PC-9 (cell line): ENCODE measurements at places on chromosomes 13 and 19.

DNA sequence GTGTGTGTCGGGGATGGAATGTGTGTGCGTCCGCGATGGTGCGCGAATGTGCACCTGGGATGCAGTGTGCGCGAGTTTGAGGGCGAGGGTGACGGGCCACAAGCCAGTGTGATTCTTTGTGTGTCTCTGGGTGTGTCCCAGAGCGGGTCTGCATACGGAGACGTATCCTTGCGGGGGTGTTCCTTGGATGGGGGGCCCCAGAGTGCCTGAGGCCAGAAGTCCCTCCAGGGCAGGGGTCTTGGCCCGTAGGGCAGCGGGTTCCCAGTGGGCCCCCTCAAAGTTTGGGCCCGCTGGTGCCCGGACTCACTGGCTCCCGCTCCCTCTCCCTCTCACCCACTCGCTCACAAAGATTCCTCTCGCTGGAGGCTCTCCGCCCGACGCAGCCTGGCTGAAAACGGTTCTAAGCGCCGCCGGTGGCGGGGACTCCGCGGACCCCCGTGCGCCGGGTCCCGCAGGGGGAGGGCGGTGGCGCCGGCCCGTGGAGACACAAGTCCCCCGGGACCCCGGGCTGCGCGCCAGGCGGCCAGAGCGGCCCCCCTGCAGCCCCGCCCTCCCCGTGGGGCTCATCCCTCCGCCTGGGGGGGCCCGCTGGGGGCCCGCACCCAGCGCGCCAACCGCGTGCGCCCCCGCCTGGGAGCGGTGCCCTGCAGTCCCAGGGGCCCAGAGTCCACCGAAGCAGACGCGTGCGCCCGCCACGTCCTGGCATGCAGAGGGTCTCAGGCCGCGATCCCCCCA is 886 bp downstream of the CRLF1 start:
- no peak for DNase-seq

- no peak for DNase-seq
Observed at GRCh38 chr13:111370570-111371535, 50.4 kb downstream of the TEX29 start.

DNA sequence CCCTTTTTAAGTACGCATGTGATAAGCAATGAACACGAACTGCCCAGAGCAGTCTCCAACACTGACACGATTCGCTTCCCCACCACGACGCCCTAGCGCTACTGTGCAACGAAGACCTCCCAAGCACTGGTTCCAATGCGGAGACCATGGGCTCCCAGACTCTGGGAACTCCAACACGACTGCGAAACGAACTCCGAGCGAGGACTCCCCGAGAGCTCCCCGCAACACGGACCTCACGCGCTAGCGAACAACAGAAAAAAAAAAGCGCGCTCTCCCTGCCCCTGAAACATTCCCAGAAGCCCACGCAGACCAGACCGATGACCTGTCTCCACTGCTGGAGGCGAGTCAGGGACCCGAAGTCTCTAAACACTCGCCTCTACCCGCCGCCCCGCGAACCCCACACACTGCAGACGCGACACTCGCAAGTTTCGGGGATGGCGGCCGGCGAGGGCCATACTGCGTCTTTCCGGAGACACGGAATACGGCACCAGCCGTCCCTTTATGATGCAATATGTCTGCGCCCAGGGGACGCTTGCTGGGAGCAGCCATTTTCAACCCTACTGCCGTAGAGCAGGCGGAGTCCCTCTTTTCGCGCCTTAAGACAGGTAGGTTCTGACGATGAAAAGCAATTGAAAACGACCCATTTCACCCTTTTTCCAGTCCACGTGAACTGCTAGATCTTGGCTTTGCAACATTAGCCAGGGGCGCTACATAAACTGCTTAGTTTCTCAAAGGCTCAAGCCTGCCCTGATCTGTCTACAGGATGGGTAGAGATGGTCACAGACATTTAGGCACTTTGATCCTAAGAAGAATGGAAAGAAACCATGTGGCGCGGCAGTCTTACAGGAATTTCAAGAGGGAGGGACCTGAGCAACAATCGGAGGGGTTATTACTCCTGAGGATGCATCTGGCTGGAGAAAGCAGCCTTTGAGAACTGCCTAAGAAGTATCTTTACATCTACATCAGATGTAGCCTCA is at the start of gene ZNF577:
TSS of gene ZNF577 (minus strand) at position 430 of the 977 bp plus-strand sequence. CDS start 7,569 bp downstream, outside the sequence.
- DNase-seq, result no peak

- DNase-seq, result no peak
Observed at GRCh38 chr13:41500511-41500910, 43.2 kb downstream of the RGCC start.

- DNase-seq, result peak; percentile 8
Observed at GRCh38 chr19:10037809-10038208, 24.5 kb downstream of the RDH8 start.

DNA sequence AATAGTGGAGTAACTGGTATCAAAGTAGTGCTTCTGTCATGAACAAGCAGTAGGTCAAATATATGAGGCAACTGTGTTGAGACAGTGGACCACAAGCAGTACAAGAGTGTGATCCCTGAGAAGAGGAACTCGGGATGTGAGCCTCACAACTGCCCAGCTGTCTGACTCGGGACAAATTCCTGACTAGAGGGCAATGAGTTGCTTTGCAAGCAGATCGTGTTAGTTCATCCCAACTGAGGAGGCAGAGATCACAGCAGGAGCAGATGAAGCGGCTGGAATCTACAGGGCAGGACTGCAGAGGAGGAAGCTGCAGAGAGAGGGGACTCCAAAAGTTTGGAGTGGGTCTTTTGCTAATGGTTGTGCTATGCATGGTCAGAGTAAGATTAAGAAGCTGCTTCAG is 741.1 kb downstream of the DIAPH3 start:
- DNase-seq, result no peak

- DNase-seq, result peak; percentile 82
Observed at GRCh38 chr13:110907951-110908898, 6.6 kb downstream of the ANKRD10 start.

DNA sequence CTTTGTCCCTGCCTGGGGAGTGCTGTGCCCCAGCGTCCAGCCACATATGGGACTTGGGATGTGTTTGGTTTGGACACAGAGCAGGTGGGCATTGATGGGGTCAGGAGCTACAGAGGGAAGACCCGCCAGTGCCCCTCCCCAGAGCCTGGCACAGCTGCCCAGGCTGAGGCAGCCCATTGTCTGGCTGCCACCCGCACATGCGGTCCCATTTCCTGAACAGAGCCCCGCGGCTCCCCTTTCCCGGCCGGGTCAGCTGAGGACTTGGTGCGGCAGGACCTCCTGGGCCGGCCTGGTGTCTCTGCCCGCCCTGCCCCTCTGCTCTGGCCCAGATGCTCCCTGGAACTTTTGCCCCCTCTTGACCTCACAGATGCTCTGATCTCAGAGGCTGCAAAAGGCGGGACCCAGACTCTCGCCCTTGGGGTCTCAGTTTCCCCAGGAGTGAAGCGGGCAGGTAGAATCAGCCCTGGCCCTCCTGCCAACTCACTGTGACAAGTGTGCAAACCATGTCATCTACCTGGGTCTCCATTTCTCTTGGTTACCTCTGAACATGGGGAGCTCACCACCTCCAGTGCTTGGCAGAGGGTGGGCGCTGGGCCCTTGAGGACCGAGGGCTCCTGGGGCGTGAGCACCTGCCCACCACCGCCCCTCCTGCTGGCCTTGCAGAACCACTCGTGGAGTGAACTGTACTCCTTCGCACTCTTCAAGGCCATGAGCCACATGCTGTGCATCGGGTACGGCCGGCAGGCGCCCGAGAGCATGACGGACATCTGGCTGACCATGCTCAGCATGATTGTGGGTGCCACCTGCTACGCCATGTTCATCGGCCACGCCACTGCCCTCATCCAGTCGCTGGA is 17.8 kb downstream of the HCN2 start:
- DNase-seq, result no peak

DNA sequence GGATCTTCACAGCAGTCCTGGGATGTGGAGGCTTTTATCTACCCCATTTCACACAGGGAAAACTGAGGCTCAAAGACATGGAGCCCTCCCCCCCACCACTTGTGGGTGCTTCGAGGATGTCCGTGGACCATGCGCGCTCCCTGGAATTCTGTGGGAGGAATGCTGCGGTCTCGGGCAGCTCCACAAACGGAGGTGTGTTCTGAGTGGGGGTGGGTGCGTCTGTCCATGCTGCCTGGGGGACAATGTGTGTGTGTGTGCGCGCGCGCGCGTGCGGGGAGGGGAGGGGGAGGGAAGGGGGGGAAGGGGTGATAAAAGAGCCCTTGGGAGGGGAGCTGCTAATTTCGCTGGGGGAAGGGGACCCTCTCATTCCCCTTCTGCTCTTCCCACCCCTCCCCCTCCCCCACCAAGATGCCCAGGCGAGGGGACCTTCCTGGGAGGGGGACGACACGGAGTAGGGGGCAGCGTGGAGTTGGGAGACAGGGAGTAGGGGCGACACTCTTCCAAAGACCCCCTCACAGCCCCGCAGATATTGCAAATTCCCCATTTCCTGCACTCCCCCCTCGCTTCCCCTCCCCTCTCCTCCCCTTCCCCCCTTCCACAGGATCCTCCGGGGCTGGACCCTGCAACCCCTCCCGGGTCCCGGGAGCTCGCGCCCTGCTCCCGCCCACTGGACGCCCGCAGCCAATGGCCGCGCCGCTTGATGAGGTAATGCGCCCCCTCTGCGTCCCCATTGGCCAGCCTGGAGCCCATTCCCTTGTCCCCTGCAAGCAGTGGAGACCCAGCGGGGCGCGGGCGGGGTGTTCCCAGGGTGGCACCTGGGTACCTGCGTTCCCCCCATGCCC is 18.9 kb upstream of the ZNRF4 start:
- no peak for DNase-seq

DNA sequence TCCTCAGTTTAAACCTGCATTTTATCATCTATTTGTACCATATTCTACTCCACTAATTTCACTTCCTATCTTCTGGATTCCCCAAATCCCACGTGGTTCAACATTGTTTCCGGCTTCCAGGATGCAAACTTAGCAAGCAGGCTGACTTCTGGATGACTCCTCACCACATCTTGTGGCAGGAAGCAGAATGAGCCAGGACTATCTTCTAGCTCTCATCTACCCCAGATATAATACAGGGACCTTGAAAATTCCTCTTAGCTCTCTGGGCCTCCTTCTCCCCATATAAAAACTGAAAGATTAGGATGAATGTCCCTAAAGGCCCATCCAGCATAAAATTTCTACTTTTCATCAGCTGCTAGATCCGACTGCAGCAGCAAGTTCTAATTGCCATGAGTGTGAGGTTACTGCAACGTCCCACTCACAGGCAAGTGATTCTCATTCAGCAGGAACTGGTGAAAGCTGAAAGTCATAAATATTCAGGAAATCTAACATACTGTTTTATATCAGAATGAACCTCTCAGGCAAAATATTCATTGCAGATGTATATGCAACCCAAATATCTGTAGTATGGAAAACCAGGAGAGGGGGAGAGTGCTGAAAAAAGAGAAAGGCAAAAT is 93.4 kb downstream of the KCTD12 start:
- no peak for DNase-seq

DNA sequence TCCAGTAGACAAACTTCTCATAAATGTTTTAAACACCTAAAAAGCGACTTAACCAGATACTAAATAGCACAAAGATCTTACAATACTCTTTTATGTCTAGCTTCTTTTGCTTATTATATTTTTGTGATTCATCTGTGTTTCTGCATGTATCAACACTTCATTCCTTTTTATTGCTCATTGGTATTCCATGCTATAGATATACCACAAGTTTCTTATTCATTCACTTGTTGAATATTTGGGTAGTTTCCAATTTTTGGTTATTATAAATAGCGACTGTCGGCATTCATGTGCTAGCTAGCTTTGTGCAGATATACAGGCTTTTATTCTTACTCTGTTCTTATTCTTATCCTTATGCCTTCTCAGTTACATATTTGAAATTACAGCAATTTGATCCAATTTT is 50.0 kb upstream of the RGCC start:
- DNase-seq, result no peak

GRCh38 chr13:94435604-94436226 is 43.8 kb downstream of the DCT start:
- no peak for DNase-seq

GRCh38 chr13:71603255-71603654 is 263.7 kb downstream of the DACH1 start:
- no peak for DNase-seq

- no peak for DNase-seq
Observed at GRCh38 chr19:16027528-16027927, 48.8 kb upstream of the TPM4 start.

DNA sequence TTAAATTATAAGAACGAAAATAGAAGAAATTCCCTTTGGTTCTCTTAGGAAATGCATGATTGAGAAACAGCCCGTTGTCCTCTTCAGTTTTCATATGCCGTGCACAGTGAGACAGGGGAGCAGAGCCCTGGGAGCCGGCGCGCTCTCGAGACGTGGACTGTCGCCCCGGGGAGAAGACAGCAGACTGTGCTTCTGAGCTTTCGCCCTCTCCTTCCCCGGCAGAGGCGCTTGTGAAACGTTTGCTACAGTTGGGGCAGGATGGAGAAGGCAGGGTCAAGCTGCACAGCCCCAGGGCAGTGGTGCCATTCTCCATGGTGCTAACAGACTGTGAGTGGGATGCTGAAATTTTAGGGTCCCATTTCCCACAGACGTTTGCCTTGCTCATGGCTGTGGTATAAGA is 192.2 kb upstream of the KL start:
- no peak for DNase-seq

DNA sequence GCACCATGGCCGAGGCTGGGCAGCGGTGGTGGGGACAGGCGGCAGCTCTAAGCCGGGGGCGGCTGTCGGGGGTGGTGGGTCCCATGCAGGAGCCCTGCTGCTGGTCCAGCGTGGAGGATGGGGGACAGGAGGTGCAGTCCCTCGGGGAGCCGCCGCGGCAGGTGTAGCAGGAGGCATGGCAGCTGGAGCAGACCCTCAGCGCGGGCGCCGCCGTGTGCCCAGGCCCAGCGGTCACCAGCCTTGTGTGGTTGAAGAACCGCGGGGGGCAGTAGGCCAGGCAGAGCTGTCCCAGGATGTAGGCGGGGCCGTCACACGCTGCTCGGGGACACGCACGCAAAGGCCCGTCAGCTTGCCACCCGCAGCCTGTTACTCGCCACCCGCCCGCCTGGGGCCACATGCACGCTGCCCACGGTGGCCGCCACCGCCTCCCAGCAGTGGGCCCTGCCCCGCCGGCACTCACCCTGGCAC is 2.9 kb upstream of the C19orf25 start:
- DNase-seq, result no peak

DNA sequence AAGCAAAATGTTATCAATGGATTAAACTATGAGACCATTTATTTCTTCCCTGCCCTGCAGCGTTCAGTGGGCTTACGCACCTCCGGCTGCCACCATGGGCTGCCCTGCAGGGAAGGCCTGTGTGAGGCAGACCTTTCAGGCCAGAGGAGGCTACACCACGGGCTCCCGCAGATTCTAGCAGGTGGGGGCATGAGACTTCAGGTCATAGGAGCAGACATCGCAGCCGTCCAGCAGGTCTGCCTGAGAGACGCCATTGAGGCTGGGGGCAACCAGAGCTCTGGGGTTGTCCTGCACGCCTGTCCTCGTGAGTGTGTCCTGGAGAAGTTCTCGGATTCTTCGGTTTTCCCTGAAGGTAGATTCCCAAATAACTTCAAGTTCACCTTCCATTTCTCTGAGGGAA is 9.4 kb upstream of the SLC7A9 start:
- DNase-seq, result no peak

- no peak for DNase-seq
Observed at GRCh38 chr13:31955101-31955500, 76.5 kb upstream of the FRY start.
